Activated CD4-positive, alpha-beta T cell treated with anti-CD3 and anti-CD28 coated beads, Interleukin-2, amount 50 U/mL, for 16 hours (primary cell): ENCODE measurements at places on chromosomes 3 and 15.

- DNase-seq = no peak
These were observed 6.0 kb downstream of the ISL2 start for GRCh38 chr15:76342382-76343201.

DNA sequence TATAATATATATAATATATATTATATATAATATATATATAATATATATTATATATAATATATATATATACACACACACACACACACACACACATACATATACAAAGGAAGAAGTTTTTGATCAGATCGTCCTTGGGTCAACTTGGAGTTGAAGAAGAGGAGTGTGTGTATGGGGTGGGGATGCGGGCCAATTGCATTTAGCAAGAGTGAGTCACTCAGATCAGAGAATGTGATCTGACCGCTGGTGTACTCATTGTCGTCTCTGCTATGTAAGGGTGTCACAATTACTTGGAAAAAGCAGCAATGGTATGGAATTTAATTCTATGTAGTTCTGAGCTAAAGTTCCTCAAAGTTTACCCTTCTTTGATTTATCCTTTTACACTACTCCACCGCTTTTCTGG, 4.6 kb upstream of the VGLL3 start:
- no peak for DNase-seq

- no peak for DNase-seq
These were observed 172.2 kb downstream of the ATP10A start for GRCh38 chr15:25690673-25691543.

DNA sequence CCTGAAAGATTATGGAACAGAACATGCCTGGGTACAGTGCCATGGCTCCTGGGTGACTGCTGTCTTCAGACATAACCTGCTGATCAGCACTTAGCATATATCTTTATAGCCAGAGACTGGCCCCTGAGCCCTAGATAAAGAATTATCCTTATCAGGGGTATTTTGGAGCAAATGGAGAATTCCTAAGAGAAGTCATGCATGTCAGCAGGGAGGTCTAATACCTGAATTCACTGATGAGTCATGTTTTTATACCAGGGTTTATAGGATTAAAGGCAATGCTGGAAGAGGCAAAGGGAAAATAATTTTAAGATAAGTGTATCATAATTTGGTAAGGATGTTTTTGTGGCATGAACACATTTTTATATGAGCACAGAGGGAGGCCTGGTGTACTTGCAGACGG, 159.8 kb downstream of the ADAMTSL3 start:
- DNase-seq = no peak

DNA sequence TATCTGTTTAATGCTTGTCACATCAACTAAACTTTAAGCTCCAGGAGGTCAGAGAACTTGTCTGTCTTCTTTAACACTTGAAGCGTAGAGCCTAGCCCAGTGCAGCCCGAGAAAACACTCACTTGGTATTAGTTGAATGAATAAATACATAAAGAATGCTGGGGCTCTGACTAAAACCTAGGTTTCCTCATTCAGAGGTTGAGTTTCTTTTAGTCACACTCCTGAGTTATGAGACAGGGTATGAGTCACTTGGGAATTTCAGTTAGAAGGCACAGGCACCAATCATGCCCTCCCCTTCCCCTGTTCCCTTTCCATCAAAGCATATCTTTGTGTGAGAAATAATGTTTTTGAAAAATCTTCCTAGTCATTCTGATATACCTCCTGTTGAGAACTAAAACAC, 589.8 kb upstream of the DPPA4 start:
- peak; percentile 48 for DNase-seq

DNA sequence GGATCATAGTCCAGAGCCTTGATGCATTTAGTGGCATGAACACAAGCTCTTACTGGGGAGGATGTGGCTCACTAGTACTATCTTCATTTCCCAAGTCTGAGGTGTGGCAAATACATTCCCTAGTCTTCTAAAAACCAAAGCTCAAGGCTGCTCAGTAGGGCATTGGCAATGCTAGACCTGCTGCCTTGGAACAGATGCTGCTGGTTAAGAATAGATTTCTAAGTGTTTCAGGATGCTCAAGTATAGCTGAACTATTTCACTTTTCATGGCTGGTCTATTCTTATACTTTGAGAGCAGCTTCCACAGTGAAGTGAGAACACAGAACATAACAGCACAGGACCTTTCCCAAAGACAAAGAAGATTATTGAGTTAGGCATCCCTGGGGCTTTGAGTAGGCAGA, 178.8 kb downstream of the CHST2 start:
- no peak for DNase-seq

- no peak for DNase-seq
These were observed 214.6 kb upstream of the MDFIC2 start for GRCh38 chr3:70527026-70527425.

DNA sequence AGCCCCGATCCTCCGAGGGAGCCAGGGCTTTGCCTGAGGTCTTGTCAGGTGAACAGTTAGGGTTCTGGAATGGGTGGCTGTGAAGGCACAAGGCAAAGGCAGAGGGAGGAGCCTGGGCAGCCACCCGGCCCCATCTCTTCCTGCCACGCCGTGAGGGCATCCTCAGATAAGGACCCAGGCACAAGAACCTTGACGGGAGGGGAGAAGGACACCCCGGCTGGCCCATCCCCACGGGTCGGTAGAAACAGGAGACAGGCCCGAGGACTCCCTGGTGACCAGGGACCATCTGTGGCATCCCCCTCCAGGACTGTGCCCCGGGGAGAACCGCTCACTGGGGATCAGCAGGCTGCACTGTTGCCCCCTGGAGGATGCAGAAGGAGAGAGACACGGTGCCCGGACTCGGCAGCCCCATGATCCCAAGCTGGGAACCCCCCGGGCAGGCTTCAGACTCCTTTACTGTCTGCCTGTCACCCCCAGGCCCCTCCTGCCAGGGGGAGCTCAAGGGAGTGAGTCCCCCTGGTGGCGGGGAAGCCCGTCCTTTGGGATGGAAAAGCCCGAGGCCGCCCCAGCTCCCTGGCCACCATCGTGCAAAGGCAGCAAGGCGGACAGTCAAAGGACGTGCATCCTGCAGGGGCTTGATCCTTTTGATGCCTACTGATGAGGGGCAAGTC, 12.3 kb upstream of the PCSK6 start:
- peak; percentile 51 for DNase-seq
